ENCODE measurements at places on chromosomes 16 and 17. TPM values are rescaled to one million over a fixed set of nuclear protein-coding genes. Genes with fewer than 3 reads are reported as not detected.

The STH gene
- not detected for total RNA-seq

- no peak for DNase-seq
Measured at GRCh38 chr17:14886200-14886739, 378.9 kb downstream of the PMP22 start.

DNA sequence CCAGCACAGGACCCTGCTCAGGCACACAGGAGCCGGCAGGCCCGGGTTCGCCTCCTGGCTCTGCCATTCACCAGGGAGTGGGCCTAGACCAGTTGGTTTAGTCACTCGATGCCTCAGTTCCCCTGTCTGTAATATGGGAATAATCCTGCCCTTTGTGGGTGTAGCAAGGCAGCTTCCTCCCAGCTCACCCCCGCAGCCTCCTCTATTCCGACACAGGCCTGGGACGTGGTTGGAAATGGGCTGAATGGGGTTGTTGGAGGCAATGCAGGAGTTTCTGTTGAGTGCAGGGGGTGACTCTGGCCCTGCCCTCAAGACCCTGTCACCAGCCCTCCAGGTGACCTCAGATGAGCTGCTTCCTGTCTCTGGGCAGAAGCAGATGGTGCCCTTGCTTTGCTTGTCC, 19.8 kb downstream of the SLC5A10 start:
- DNase-seq = no peak

DNA sequence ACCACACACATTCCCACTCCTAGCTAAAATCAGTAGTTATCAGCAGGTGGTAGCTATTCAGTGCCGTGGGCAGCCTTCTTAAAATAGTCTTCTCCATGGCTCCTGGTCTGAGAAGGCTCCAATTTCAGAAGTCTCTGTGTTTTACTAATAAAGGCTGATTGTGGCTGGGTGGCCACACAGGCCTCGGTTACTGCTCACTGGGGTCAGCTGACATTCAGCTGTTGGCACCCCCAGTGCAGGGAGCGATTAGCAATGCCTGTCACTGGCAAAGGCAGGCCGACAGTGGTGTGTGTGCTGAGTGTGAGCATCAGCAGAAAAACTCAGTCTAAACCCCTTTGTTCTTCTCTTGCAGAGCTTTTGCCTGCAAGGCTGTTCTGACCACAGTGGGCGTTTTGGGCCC, 16.6 kb upstream of the DBNDD1 start:
- no peak for DNase-seq

- peak; percentile 40 for DNase-seq
Measured at GRCh38 chr16:25014500-25015147, 545 bp downstream of the ARHGAP17 start.

DNA sequence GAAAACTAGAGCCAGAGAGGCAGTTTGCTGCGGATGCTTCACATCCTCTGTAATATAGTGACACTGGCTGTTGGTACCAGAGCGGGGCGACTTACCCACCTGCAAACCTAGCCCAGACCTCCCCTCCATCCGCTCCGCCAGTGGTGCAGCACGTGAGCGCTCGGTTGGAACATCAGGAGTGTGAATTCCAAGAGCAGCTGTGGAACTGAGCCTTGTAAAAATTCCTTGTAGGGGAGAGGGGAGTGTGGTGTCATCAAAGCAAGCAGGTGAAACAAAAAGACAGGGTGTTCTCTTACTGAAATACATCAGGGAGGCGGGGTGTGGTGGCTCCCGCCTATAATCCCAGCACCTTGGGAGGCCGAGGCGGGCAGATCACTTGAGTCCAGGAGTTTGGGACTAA, 51.3 kb downstream of the CCDC42 start:
- no peak for DNase-seq

DNA sequence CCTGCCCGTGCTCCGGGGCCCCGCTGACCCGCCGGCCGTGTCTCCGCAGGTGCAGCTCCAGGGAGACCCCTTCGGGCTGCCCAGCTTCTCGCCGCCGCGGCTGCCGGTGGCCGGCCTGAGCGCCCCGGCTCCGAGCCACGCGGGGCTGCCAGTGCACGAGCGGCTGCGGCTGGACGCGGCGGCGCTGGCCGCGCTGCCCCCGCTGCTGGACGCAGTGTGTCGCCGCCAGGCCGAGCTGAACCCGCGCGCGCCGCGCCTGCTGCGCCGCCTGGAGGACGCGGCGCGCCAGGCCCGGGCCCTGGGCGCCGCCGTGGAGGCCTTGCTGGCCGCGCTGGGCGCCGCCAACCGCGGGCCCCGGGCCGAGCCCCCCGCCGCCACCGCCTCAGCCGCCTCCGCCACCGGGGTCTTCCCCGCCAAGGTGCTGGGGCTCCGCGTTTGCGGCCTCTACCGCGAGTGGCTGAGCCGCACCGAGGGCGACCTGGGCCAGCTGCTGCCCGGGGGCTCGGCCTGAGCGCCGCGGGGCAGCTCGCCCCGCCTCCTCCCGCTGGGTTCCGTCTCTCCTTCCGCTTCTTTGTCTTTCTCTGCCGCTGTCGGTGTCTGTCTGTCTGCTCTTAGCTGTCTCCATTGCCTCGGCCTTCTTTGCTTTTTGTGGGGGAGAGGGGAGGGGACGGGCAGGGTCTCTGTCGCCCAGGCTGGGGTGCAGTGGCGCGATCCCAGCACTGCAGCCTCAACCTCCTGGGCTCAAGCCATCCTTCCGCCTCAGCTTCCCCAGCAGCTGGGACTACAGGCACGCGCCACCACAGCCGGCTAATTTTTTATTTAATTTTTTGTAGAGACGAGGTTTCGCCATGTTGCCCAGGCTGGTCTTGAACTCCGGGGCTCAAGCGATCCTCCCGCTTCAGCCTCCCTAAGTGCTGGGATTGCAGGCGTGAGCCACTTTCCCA, 5.9 kb downstream of the CTF1 start:
- DNase-seq = peak; percentile 76

All from activated naive CD8-positive, alpha-beta T cell treated with anti-CD3 and anti-CD28 coated beads for 36 hours (primary cell).